ENCODE measurements at places on chromosomes 7 and 10.

- peak; percentile 70 for DNase-seq
These were observed 299.8 kb downstream of the HGF start for GRCh38 chr7:81469869-81470723.

DNA sequence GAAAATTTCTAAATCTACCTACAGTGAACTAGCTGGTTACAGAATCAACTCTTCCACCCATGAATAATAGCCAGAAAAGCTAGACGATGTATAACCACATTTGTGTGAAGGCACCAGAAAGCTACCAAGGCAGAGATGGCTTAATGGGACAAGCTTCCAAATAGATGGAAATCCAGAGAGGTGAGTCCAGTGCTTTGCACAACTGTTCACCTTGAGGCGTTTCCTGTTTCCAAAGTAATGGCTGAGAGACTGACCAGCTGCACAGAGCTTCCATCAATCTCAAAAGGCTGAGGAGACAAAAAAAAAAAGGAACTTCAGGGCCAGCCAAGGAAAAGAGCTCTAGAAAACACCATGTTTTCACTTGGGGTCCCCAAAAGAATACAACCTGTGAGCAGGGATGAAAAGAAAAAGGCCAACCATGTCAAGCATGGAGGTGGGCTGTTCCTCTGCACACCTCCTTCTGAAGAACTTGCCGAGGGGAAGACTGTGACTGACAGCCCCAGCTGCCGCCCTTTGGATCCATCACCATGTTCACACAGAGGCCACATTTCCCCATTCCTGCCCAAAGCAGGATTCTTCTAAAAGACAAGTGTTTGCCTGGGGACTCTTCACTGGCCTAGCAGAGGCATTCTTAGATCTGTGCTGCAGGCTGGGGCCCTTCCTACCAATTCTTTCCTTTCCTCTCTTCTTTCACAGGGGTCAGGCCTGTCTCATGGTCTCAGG, 72.9 kb downstream of the ARHGAP21 start:
- DNase-seq: no peak

- DNase-seq: no peak
These were observed 213.4 kb downstream of the GALNT17 start for GRCh38 chr7:71345117-71345884.

DNA sequence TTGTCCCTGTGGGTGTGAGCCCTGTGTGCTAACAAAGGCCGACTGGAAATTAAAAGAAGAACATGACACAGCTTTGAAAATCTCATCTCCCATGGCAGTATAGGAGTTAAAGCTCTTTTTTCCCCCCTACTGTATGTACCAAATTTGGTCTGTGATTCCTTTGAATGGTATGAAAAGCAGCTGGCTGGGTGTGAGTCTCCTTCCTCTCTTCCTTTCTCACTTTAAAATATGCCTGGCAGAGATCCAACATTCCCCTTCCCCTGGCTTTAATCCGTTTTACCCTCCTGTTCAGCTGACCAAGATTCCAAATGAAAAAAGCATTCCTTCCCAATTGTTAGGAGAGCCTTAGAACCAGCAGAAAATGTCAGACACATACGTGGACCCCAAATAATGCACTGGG, 225.0 kb upstream of the CELF2 start:
- no peak for DNase-seq

- no peak for DNase-seq
These were observed 5.8 kb upstream of the FAM3C start for GRCh38 chr7:121401896-121402295.

DNA sequence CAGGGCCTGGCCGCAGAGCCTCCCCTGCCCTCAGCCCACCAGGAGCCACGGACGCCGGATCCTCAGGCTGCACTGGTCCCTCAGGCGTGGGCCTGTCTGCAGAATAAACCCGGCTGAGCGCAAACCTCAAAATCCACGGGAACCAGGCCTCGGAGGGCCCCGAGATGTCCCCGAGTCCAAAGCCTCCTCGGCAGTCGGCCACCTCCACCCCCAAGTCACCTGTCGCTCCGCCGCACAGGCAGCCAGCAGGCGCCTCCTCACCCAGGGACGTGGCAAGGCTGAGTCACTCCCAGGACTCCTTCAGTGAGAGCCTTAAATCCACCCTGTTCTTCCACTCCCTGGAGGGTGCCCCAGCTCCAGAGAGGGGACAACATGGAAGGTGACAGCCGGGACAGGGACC, 33.2 kb downstream of the STK32C start:
- no peak for DNase-seq

- DNase-seq: no peak
These were observed 82.5 kb upstream of the LRGUK start for GRCh38 chr7:134044682-134045081.

DNA sequence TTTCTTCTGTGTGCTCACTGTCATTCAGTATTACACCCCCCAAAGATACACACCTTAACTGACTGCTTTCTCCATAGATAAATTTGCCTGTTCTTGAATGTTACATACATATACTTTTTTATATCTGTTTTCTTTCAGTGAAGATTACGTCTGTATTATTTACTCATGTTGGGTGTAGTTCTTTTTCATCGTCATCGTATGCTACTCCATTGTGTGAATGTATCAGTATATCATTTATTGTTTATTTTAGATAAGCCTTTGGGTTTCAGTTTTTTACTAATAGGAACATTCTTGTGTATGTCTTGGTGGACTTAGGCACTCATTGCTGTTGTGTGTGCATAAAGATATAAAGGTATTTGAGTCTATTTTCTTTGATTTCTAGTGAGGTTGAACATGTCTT, 64.4 kb downstream of the SEPTIN7 start:
- DNase-seq: no peak

DNA sequence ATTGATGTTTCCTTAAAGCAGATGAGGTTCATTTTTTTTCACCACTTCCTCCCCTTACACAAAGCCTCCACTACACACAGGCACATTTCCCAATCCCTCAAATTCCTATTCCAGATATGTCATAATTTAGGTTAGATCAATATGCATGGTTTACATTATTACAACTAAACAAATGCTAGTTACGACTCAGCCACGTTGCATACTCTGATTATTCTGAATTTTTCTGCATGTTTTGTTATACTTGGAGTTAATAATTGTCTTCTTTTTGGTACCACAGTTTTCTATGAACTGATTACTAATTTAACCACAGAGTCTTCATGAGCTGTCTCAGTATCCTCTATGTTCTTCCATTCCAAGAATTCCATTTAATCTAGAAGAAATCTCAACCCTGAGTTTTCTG, 4.4 kb upstream of the BICC1 start:
- no peak for DNase-seq

GRCh38 chr7:18350678-18351077, 144.9 kb upstream of the HDAC9 start:
- no peak for DNase-seq

DNA sequence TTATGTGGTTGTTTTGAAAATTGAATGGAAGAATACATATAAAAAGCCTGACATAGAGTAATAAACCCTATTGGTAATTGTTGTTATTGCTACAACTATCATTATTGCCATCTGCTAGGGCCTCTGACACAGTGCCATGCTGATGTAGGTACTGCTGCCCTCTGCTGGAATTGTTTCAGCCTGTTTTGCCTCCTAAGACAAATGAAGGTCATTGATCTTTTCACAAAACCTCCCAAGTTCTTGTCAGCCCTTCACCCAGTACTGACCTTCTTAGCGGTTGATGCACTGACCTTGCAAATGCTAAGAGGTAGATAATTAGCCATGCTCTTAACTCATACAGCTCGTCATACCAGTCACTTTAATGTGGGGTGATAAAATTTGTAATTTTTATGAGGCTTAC, 975.2 kb downstream of the SORCS1 start:
- DNase-seq: peak; percentile 30

GRCh38 chr7:143484119-143484518, 6.4 kb downstream of the TAS2R41 start:
- no peak for DNase-seq

- no peak for DNase-seq
These were observed 48.3 kb downstream of the BUB3 start for GRCh38 chr10:123202506-123202905.

- DNase-seq: no peak
These were observed 211.3 kb upstream of the DPP6 start for GRCh38 chr7:153840861-153841260.

DNA sequence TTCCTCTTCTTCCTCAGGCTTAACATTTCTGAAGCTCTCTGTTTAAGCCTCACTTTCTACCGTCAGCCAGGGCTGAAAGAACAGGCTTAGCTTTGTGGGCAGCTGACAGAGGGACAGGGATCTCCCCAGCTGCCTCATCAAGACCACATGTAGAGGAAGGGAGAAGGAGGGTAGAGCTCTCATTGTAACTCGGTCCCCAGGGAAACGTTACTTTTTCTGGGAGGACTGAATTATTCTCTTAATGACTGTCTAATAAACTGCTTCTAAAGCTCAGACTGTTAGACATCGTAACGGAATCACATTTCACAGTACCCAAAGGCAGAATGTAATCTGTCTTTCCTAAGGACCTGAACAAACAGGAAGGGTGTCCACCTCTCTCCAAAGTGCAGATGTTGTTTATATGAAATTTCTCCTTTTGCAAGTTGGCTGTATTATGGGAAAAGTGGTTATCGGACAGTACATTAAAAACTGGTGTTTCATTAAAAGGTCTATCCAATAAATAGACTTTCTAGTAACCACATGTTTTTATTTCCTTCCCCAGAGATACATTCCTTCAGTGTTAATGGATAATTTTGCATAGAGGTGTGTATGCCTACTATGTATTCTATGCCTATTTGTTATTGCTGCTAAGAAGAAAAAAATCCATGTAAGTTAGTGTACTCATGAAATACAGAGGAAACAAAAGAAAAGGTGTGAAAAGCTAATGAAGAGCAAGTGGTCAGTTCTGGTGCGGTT, 144.2 kb downstream of the CTTNBP2 start:
- no peak for DNase-seq

DNA sequence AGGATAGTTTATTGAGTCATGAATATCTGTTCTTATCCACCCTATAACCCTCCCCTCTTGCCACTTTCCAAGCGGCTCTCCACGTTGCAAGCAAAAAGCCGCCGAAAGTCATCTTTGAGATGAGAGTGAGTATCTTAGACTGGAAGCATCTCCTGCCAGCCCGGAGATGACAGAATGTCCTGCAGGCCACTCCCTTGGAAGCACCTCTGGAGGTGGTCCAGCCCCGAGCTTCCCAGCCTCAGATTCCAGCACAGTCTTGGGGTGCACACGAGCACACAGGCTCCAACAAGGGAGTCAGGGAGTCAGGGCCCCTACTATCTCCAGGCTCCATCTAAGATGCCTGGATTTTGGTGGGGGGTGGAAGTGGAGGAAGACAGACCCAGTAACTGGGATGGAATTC, 5.5 kb upstream of the ELN start:
- DNase-seq: no peak

GRCh38 chr7:49174396-49174795, 250.0 kb downstream of the CDC14C start:
- no peak for DNase-seq

DNA sequence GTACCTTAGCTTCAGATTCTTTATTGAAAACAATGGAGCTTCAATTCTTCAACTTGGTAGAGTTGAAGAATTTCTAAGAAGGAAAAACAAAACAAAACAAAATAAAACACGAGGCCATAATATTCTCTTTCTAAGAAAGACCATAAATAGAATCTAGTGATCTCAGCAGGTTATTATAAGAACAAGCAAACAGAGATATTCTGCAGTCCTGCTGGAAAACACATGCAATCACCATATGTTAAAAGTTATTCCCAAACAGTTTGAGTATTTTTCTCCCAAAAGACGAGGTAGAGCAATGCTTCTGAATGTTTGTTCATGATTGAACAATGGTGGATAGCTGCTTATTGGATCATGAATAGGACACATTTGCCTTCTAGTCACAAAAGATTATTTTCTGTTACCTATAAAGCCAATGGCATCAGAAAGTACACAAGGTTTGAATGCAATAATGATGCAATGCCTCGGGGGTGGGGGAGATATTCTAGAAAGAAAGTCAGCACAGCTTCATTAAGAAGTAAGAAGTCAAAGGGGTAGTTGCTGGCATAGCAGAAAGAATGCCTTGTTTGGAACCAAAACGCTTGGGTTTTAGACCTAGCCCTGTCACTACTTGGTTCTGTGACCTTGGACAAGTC, 59.3 kb downstream of the CREB3L2 start:
- DNase-seq: no peak

- no peak for DNase-seq
These were observed 88.0 kb downstream of the ARHGAP22 start for GRCh38 chr10:48516911-48517310.

DNA sequence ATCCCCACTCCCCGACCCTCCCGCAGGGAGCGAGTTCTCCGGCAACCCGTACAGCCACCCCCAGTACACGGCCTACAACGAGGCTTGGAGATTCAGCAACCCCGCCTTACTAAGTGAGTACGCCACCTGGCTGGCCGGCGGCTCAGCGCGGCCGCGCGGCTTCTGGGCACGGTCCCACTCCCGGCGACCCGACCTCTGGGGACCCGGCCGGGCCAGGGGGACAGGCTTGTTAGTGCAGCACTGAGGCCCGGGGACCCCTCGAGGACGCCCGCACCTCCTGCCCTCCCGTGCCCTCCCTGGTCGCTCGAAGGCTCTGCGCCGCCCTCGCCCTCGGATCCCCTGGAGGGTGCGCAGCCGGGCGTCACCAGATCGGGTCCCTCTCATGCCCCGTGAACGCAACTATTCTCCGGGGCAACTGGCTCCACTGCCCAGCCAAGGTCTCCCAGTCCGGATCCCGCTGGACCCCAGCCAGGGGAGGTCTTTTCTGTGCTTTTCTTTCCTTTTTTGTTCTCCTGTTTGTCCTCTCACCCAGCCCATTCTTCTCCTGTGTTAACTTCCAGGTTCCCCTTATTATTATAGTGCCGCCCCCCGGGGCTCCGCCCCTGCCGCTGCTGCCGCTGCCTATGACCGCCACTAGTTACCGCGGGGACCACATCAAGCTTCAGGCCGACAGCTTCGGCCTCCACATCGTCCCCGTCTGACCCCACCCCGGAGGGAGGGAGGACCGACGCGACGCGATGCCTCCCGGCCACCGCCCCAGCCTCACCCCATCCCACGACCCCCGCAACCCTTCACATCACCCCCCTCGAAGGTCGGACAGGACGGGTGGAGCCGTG, 81.8 kb downstream of the PAX2 start:
- no peak for DNase-seq

- no peak for DNase-seq
These were observed 184.4 kb downstream of the LRRTM3 start for GRCh38 chr10:67110286-67110685.

GRCh38 chr7:47605816-47606575, 24.1 kb upstream of the TNS3 start:
- DNase-seq: no peak

DNA sequence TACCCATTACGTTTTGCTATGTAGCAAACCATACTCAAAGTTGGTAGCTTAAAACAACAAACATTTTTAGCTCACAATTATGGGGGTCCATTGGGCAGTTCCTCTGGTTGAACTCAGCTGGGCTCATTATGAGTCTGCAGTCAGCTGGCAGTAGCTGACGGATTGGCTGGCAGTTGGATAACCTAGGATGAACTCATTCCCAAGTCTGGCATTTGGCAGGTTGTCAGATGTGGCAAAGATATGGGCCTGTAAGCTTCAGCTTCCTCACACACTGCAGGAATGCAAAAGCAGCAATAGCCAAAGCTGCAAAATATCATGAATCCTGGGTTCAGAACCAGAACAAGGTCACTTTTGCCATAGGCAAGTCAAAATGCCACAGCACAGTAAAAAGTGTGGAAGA, 412.2 kb upstream of the SORCS1 start:
- no peak for DNase-seq

Measured in neural crest cell (in vitro differentiated cells).